ENCODE measurements at places on chromosomes 6 and 20.
A peak's percentile ranks its signal among the peaks of the same experiment; 100 is the strongest.

DNA sequence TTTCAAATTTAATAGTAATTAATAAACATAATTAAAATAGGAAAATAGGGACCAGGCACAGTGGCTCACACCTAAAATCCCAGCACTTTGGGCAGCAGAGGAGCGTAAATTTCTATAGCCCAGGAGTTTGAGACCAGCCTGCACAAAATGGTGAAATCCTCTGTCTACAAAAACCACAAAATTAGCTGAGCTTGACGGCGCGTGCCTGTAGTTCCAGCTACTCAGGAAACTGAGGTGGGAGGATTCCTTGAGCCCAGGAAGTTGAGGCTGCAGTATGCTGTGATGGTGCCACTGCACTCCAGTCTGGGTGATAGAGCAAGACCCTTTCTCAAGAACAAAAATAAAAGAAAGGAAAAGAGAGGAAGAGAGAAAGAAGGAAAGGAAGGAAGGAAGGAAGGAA, 1387.0 kb upstream of the ADGRB3 start:
- no peak for DNase-seq

- DNase-seq: no peak
Measured at GRCh38 chr6:108648191-108648590, 87.5 kb downstream of the FOXO3 start.

GRCh38 chr6:111624401-111625098, 18.9 kb upstream of the TRAF3IP2 start:
- DNase-seq: no peak

DNA sequence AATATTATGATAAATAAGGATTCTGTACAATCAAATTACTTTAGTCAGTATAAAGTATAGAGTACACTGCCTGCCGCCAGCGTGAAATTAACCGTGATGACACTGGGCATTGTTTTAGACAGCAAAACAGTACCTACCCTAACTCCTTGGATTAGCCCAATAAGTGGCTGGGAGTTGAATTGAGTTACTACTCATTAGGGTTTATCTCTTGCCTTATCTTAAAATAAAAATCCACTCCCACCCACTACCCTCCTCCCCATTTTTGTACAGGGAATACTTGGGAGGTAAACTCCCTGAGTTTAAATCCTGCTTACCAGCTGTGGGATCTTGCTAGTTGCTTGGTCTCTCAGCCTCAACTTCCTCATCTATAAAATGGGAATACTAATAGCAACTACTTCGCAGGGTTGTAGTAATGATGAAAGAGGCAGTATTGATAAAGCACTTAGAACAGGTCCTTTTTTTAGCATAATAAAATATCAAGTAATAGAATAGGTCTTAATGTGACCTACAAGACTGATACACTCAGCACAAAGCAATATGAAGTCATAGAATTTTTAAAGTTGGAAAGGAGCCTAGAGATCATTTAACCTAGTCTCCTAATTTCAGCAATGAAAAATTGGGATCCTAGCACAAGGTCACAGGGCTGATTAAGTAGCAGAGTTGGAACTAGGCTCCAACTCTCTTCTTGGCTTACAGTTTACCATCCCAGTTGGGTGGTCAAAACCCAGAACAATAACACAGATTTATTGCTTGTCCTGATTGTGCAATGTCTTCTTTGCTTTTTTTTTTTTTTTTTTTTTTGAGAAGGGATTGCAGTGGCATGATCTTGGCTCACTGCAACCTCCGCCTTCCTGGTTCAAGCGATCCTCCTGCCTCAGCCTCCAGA, 23.8 kb downstream of the PHACTR2 start:
- DNase-seq: no peak

DNA sequence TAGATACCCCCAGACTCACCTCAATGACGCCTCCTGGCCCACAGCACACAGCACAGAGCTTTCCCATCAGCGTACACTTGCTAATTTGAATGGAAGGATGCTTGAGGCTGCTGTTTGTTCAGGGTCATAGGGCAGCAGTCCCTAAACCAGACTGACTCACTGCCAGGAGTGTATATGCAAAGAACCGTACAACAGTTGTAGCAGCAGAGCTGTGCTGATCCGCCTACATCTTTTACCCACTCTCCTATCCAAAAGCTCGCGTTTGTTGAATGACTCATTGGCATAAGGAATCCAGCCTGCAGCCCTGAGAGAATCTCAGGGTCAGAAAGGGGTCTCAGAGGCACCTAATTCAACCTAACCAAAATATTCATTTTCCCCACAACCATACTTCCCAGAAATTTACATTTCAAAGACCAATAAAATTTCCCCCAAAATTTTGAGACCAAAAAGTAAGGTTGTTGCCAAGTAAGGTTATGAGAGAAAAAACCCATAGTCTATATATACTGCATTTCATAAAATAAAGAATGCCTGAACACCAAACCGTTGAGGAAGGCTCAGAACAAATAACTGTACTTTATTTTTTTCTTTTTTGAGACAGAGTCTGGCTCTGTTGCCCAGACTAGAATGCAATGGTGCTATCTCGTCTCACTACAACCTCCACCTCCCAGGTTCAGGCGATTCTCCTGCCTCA, 35.3 kb upstream of the CCND3 start:
- DNase-seq: no peak

GRCh38 chr6:32442243-32442667, 2.6 kb downstream of the HLA-DRA start:
- no peak for DNase-seq

GRCh38 chr20:60587986-60588385, 629.8 kb downstream of the CDH26 start:
- DNase-seq: no peak

- DNase-seq: no peak
Measured at GRCh38 chr6:37525460-37526357, 26.0 kb upstream of the CCDC167 start.

DNA sequence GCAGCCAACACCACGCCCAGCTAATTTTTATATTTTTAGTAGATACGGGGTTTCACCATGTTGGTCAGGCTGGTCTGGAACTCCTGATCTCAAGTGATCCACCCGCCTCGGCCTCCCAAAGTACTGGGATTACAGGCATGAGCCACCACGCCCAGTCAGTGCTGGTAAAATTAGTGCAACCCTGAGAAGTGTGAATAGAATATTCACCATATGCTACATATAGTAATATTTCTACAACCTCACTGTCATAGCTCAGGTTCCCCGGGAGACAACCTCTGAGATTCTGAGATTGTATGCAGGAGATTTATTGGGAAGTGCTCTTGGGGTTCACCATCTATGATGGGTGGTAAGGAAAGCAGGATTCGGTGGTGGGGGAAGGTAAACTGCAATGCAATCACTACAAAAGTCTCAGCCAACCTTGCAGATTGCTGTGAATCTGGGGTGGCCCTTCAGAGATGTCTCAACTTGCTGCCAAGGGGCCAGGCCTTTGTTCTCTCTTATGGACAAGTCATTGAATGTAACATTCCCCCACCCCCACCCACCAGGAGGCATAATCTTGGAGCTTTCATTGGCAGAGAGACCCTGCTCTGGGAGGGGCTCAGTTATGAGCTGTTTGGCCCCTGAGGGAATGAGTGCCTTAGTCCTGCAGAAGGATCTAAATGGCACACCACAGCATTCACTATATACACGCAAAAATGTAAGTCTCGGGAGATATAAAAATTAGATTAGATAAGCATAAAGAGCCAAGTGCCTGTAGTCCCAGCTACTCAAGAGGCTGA, 34.0 kb upstream of the SEC63 start:
- DNase-seq: no peak

- peak; percentile 69 for DNase-seq
Measured at GRCh38 chr20:63493563-63494020, 5.3 kb downstream of the EEF1A2 start.

DNA sequence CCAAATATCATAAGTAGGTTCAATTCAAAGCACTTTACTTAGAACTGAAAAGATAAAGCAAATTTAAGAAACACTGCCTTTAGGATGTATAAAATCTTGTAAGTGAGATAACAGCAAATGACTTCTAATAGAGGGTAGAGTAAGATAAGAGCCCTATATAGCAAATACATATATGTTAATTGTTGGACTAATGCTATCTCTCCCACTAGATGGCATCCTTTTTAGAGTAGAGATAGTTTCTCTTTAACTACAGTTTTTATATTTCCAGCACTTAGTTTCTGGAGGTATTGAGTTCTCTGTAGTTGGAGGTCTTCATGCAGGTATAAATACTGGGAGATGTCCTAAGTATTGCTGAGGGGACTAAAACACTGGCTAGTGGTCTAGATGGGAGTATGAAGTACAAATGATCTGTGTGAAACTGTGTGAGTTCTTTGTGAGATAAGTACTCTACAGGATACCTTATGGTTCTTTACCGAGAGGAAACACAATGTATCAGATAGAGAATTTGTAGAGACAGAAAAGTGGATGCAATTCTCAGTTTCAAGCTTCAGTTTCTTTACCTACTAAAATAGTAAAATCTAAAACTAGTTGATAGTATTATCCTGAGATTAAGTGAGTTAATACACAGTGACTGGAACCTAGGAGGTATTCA, 399.3 kb downstream of the KHDRBS2 start:
- no peak for DNase-seq

DNA sequence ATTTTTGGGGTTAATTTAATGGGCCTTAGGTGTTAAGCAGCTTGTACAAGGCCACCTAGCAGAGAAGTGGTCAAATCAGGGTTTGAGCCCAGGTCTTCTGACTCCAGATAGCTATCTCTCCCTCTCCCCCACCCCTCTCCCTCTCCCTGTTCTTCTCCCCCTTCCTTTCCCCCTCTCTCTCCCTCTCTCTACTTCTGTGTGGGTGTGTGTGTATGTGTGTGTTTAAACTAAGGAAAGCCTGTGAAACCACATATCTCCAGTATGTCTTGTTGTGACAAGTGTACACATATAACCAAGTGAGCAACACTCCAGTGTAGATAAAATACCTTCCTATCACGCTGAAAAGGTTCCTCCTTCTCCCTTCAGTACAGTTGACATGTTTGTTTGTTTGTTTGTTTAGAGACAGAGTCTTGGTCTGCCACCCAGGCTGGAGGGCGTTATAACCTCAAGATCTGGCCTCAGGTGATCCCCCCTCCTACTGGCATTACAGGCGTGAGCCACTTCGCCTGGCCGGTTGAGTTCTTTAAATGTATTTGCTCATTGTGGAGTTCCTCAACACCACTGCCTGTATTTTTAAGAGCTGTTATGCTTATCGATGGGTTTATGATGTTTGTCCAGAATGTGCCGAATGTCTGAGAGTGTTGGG, 140.4 kb downstream of the JARID2 start:
- no peak for DNase-seq
